ENCODE measurements at places on chromosomes 4 and X.

DNA sequence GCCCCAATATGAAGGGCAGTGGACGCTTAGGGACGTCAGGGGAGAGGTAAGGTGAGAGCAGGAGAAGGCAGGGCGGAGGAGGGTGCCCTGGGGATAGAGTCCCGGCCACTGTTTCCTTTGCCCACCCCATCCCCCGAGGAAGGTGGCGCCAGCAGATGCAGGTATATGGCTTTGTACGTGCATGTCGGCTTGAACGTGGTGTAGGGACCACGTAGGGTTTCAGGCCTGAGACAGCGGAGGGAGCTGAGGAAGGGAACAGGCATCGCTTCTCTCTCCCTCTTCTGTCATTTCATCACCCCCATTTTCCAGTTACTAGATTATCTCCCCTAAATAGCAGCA is 97.9 kb downstream of the PHKA2 start:
- no peak for DNase-seq

GRCh38 chr4:38857354-38858096 is 908 bp upstream of the TLR6 start:
- DNase-seq: no peak

GRCh38 chrX:44314259-44314734 is 29.2 kb downstream of the EFHC2 start:
- DNase-seq: no peak

- DNase-seq: no peak
These were observed 79.1 kb downstream of the ANKRD50 start for GRCh38 chr4:124633285-124633941.

DNA sequence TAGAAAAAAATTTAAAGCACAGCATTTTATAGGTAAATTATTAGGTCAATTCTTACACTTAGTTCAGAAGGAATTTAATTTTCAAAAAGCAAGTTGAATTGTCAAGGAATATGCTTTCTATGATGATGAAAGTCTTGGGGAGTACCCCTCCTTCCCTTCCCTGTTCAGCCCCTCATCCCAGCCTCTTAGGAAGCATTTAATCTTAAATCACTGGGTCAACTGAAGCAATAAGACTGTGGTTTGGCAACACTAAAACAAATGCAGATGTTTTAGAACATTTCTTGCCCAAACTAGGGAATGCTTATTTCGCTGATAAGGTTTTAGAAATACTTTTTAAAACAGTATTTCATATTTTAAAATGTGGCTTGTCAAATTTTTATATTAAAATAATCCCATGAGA is 19.1 kb upstream of the ARSJ start:
- DNase-seq: no peak

- no peak for DNase-seq
These were observed 85.9 kb upstream of the ACSL4 start for GRCh38 chrX:109818976-109819375.

DNA sequence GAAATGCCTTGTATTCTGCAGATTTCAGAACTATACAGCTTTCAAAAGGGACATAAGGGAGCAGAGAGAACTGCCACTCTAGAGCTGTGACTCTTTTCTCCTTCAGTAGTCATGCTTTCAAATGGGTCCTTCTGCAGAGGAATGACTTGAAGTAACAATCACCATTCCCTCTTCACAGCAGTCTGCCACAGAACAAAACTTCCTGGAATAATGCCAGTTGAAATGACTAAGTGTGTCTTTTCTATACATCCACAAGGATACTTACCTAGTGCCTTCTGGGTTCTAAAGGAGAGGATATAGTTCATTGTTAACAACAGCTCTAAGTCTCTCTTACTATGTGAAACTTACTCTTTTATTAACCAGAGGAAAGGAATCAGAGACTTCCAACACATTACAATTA is 515.4 kb upstream of the ATOH1 start:
- no peak for DNase-seq

GRCh38 chr4:76550966-76551780 is 116.1 kb downstream of the SHROOM3 start:
- DNase-seq: no peak

DNA sequence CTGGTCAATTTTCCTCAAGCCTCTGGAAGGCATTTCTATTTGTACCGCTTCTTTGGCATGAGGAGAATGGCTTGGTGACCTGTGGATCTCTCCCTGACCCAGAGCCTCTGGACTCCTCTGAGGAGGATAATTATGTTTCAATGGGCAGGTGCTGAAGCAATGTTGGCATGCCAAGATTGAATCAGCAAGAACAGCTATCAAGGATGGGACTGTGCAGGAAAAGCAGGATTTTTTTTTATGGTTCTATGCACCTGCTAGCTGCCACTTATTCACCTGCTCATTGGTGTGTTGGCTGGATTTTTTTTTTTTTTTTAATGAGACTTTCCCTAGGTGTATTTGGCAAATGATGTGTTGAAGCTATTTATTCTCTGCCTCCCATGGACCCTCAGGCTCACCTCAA is 821.2 kb downstream of the RPA4 start:
- no peak for DNase-seq

- no peak for DNase-seq
These were observed 135.0 kb downstream of the GPC3 start for GRCh38 chrX:133850399-133850798.

DNA sequence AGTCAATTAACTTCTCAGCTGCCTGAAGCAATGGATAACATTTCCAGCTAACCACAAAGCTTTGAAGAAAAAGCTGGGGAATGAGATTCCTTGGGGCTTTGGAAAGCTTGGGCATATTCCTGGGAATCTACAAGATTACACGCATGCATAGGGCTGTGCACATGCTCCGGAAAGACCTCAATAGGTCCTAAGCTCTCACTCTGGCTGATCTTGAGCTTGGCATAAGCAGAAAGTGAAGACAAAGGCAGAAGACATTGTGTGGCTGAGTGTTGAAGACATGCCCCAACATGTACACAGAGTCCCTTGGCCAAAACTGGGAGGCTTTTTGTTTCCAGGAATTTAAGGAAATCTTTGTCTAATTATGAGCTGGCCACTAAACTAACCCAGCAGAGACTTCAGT is 31.2 kb downstream of the ATG4A start:
- DNase-seq: no peak

DNA sequence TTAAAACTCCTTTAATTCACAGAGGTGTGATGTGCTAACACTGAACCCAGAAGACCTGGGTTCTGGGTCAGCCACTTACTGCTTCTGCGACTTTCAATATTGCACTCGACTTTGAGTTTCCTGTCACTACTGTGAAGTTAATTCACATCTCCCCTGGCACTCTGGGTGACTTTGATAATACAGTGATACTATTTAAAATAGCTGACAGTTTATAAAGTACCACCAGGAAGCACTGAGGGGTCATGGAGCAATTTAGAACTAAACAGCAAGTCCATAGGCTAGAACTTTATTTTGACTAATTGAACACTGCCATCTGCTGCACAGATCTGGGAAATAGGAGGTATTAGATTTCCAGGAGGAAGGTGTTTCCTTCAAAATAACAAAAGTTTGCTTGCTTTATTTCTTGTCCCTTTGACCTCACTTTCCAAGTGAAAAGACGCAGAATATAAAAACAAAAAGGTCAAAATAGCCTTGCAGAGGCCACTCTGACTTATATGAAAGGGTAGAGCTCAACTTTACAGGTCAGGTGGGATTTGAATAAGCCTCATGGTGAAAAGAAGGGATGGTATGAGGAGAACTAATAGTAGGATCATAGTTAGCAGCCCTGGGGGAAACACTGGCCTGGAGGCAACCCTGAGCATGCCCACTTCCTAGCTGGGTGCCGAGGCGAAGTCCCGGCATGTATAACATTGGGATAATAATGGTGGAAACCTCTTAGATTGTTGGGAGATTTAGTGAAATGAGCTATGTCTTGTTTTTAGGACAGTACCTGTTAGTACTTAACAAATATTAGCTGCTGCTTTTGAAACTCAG is 53.4 kb downstream of the ZNF518B start:
- no peak for DNase-seq

DNA sequence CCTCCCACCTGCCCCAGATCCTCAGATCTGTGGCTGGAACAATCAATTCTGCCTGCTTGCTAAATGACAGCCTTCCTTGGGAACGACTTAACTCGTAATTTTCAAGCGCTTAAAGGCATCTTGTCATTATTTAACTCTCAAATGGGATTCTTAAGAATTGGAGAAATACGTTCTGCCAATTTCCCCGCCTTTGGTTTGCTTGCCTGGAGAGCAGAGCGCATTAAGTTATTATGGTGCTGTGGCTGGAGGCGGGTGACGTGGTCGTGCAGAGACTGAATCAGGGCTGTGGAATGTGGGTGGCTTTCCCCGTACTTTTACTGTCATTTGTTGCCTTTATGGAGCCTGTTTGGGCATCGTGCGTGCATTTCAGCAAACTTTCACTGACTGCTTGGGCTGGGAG is 78.9 kb upstream of the PSAPL1 start:
- no peak for DNase-seq

DNA sequence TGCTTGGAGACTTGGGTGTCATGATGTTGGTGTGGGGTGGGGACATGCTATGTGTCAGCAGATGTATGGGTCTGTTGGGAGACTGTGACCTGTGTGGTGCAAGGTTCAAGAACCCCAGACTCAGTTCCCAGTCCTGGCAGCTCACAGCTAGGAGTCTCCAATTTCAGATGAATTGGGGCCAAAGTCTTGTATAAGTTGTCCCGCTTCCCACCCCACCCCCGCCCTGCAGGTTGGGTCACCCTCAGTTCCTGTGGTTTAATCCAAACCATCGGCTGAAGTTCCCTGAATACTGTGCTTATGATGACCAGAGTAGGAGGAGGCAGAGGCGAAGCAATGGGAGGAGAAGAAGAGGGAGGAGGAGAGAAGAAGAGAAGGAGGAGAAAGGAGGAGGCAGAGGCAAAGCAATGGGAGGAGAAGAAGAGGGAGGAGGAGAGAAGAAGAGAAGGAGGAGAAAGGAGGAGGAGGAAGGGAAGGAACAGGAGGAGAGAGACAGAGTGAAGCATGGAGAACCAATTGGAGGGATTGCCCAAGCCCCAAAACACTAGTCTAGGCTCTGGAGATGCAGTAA is 112.6 kb downstream of the EFNB1 start:
- DNase-seq: no peak
